AG04449 (cell line): ENCODE measurements at places on chromosomes 5 and 9.
A peak's percentile ranks its signal among the peaks of the same experiment; 100 is the strongest.

GRCh38 chr9:34452568-34452967 is 5.8 kb downstream of the FAM219A start:
- no peak for DNase-seq

DNA sequence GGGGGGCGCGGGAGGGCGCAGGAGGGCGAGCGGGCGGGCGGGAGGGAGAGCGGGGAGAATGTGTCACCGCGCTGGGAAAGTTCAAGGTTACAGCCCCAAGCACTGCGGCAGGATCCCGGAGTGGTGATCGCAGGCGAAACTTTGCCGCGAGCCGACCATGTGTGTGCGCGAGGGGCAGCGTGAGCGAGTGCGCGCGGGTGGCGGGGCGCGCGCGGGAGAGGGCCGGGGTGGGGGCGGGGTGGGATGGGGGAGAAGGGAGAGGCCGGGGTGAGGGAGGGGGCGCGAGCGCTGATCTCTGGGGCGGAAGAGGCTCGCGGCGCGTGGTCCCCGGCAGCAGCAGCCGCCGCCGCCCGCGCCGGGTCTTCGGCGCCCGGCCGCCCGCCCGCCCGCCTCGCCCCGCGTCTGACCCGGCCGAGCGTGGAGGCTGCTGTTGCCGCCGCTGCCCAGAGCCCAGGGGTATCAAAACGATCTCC is at the start of gene NFIB:
NFIB (minus strand) TSS at position 191 of the 473 bp plus-strand sequence. CDS start 630 bp downstream, outside the sequence.
- DNase-seq = no peak

GRCh38 chr5:67541875-67542274 is 345.3 kb upstream of the CD180 start:
- DNase-seq = no peak

DNA sequence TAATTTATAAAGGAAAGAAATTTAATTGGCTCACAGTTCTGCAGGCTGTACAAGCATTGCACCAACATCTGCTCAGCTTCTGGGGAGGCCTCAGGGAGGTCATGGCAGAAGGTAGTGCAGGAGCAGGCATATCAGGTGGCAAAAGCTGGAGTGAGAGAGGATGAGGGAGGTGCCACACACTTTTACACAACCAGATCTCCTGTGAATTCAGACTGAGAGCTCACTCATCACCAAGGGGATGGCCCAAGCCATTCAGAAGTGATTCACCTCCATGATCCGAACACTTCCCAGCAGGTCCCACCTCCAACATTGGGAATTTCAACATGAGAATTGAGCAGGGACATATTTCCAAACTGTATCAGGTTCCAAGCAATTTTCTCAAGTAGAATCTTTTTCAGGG is 84.7 kb upstream of the BRINP1 start:
- no peak for DNase-seq

- DNase-seq = no peak
These were observed 7.7 kb downstream of the FREM1 start for GRCh38 chr9:14902561-14902960.

DNA sequence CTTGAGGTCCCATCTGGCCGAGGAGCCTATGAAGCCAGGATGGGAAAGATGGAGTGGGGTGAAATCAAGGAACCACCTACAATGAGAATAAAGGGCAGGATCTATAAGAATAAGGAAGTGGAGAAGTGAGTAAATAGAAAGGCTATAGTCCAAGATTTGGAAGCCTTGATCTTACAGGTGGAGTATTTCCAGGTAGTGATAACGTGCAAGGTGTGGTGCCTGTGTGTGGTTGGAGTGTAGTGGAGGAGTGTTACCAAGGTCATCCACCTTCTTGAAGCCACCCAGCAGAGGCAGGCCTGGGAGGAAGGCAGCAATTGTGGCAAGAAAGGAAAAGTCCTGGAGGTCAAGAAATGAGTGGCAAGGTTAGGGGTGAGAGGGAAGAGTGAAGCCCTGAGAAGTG is 72.9 kb downstream of the IQGAP2 start:
- DNase-seq = no peak

DNA sequence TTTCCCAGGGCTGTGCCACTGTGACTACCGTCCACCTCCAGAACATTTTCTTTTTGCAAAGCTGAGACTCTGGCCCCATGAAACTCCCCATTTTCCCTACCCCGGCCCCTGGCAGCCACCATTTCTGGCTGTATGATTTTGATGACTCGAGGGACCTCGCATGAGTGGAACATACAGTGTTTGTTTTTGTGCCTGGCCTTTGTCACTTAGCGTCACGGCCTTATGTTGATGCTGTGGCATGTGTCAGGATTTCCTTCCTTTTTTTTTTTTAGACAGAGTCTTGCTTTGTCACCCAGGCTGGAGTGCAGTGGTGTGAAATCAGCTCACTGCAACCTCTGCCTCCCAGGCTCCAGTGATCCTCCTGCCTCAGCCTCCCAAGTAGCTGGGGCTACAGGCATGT is 42.7 kb downstream of the ASS1 start:
- DNase-seq = no peak

GRCh38 chr5:78317515-78317914 is 23.0 kb upstream of the AP3B1 start:
- no peak for DNase-seq

GRCh38 chr5:77850536-77851175 is 74.5 kb upstream of the TBCA start:
- no peak for DNase-seq

DNA sequence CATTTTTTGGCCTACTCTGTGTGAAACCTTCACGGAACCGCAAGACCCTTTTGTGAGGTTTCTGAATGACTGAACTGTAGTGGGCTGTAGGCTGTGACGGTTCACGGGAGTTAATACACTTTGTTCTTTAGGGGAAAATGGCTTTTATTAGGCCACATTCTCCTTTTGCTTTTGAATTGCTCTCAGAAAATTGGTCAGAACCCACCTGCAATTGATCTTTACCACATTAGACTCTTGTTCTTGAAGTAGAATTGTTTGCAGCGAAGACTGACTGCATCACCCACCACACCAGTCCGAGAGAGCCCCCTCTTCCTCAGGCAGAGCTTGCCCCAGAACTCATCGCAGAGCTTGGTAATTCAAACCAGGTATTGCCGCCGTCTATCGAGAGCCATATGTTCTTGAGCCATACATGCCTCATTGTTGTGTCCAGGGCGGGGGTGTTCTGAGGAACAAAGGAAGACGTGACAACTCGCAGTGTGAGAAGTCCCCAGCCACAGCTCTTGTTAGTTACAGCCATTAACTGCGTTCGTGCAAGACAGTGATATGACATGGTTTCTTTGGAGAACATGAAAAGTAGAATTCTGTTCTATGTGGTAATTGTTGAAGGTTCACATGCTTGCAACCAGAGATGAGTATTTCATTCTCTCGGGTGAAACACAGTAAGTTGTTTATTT is 166.4 kb upstream of the OTULINL start:
- DNase-seq = no peak

- DNase-seq = no peak
These were observed 136.8 kb downstream of the CFAP90 start for GRCh38 chr5:7714119-7714518.

GRCh38 chr5:150575745-150576448 is 64.6 kb upstream of the SYNPO start:
- DNase-seq = no peak

GRCh38 chr5:135497971-135498636 is 37.7 kb downstream of the NEUROG1 start:
- DNase-seq = no peak

DNA sequence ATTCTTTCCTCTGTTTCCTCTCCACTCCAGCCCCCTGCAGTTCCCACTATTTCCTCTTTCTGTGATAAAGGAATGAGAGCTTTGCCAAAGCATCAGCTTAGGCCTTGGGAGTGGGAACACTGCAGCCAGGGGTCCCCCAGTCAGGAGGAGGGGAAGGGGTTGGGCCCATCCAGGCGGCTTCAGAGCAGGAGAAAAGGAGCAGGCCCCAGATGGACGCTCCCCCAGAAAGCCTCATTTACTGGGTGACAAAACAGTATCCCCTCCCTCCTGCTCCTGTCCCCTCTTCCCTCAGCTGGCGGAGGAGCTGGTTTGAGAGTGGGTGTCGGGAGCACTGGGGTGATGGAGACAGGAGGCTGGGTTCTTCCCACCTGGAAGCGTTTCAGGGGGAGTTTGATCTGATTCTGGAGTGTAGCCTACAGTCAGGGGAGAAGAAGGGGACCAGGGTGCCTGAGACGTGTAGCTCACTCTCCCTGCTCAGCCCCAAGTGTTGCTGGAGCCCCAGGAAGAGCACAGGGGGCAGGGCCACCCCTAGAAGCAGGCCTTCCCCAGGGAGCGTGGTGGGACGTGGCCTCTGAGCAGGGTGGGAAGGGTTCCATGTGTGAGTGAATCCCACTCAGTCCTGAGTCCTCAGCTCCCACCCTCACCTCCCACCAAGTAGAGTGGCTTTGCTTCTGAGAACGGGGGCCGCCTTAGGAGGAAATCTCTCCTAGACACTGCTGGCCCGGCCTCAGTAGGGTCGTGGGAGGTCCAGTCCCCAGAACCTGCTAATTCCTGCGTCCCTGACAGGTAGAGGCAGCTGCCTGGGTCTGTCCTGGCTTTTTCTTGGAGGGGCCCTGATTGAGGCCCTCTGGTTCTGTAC is 173.1 kb downstream of the CACNA1B start:
- no peak for DNase-seq

DNA sequence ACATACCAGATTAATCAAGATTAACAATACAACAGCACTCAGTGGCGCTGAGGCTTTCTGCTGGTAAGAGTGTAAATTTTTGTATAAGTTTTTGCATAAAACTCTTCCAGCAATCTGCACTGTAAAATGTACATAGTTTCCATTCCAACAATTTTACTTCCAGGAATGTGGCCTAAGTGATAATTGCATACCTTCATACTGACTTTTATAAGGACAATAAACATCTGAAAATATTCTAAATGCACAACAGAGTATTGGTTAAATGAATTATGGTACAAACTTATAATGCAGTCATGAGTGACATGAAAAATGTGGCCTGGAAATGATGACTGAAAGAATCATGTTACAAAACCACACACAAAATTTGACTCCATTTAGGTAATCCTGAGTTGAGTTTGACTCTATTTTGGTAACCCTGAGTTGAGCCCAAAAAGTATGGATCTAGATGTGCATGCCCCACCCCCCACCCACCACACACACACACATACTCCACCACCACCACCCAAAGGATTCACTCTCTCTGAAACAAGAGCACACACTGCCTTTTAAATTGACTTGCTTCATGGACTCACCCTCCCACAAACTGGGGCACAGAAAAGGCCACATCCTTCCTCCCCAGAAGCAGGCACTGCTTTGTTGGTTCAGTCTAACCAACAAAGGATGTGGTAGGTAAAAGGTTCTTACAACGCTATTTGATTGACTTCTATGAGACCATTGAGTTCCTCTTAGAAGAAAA is 137.6 kb downstream of the SUSD1 start:
- DNase-seq = peak; percentile 98

DNA sequence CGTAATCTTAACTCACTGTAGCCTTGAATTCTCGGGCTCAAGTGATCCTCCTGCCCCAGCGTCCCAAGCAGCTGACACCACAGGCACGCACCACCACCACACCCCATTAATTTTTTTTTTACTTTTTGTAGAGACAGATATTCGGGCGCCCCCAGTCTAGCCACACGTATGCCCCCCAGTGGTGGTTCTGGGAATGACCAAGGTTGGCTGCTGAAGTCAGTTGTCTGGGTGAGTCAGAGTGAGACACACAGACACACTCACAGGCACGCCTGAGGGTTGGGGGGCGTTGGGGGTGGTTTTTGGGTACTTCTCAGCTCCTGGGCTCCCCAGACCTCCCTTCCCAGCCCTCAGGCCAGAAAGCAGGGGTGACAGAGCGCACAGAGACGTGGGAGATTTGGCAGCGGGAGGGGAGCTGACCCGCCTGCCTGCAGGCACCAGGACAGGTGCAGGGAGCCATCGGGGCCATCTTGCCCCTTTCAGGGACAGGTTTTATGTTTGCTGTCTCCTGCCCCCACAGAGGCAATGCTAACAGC is 4.2 kb upstream of the ENTPD8 start:
- no peak for DNase-seq

DNA sequence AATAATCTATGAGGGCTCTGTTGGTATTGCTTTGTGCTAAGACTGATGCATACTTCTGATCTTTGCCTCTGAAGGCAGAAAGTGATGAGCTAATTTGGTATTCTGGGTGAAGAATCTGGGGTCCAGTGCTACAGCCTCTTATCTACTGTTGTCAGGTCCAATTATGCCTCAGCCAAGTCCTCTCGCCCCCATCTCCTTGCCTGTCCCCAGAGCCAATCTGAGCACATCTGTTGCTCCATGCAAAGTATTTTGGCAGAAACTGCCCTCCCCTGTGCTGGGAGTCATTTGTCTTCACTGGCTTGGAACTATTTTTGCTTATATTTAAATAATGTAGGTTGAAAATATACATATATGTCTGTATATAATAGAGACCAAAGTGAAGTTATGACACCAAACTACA is 23.4 kb downstream of the LSM11 start:
- no peak for DNase-seq

DNA sequence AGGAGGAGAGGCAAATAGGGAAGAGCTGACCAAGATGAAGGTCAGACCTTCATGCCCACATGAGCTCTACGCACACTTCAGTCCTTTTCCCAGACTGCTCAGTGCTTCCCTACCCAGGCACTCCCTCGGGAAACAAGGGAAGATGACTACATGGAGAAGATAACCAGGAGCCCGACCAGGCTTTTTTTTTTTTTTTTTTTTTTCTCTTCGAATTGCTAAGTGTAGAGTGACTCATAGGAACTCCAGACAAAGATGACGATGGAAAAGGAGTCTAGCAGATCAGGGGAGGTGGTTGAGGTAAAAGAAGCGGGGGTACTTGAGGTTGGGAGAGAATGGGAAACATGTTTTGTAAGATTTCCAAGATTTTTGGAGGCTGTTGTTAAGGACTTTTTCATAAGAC is 526.1 kb downstream of the BNC2 start:
- DNase-seq = peak; percentile 86

DNA sequence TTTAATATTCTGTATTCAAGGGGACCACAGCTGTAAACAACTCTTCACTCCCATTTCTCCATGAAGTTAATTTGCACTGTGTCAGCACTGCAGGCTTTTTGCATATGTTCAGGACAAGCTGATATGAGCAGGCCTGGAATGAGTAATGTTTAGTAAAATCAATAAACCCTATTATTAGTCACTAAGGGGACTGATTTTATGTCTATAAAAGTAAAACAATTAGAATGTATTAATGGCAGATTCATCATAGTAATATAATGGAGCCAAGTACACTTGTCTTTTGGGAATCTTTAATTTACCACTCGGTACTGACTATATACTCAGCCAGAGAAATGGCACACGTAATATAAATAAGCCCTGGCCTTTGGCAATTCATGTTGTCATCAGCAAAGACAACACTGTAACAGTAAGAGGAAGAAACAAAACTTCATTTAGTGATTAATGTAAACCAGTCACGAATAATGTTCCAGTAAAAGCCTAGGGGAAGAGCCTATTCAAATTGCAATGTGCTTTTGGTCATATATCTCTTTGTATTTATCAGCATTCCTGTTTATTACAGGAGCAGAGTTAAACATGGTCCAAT is 111.6 kb downstream of the ZNF608 start:
- DNase-seq = no peak
